ENCODE measurements at places on chromosomes 16 and 17.

DNA sequence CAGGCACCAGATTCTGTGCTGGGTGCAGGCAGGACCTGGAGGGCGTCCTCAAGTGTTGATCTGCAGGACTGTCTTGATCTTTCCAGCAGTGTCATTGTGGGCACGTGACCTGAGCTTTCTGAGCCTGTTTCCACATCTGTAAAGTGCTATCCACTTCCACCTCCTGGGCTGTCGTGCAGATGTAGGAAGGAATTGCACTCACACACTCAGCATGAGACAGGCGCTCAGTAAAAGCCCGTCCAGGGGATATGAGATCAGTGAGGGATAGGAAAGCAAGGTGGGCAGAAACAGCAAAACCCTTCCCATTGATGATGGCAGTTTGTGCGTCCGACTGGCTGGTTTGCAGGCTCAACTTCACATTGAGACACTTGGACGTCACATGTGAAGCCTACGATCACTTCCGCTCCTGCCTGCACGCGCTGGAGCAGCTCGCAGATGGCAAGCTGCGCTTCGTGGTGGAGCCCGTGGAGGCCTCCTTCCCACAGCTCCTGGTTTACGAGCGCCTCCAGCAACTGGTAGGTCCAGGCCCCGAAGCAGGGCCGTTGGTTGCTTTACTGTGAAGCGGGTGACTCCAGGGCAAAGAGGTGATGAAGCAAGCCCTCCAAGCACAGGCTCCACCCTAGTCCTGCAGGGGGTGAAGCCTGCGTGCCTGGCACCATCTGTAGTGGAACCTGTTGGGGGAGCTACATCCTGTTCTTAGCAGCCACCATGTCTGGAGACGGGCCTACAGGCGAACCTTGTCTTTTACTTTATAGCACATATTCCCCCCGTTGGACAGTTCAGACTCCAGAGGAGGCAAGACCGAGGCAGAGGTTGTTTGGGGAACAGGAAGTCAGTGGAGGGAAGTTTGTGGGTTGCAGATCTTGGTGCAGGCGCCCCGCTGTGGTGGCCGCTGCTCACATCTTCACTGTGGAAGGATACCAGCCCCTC is 23.0 kb downstream of the METTL22 start:
- DNase-seq = peak; percentile 52

- DNase-seq = no peak
Observed at GRCh38 chr16:19307587-19308241, 22.2 kb downstream of the CLEC19A start.

DNA sequence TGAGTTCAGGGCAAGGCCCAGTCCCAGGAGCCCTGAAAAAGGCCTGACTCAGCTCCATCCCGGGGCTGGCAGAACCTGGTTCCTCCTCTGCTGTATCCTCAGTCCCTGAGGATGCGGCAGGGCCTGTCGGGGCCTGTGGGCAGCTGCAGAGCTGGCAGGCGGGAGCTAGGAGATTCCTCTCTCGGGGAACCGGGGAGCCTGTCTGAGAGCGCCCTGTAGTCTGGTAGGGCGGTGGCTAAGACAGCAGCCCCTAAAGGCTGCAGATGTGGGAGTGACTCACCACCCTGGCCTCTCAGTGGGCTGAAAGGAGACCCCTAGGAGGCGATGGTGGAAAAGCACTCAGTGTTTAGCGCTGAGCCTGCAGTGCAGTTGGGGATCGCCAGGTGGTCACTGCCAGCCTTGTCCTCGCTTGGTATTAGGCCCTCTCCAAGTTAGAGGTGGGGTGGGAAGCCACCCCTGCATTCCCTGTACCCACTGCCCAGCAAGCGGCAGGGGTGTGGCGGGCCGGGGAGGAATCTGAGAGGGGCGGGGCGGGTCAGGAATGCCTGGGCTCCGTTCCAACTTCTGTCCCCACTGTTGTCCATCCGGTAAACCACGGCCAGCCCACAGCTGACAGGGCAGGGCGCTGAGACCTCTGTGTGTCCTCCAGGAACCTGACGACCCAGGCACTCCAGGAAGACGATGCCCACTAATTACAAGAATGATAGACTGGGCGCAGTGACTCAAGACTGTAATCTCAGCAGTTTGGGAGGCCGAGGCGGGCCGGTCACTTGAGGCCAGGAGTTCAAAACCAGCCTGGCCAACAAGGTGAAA is 29.5 kb upstream of the CDH1 start:
- DNase-seq = no peak

- DNase-seq = no peak
Observed at GRCh38 chr16:86984343-86984742, 332.8 kb downstream of the C16orf95 start.

DNA sequence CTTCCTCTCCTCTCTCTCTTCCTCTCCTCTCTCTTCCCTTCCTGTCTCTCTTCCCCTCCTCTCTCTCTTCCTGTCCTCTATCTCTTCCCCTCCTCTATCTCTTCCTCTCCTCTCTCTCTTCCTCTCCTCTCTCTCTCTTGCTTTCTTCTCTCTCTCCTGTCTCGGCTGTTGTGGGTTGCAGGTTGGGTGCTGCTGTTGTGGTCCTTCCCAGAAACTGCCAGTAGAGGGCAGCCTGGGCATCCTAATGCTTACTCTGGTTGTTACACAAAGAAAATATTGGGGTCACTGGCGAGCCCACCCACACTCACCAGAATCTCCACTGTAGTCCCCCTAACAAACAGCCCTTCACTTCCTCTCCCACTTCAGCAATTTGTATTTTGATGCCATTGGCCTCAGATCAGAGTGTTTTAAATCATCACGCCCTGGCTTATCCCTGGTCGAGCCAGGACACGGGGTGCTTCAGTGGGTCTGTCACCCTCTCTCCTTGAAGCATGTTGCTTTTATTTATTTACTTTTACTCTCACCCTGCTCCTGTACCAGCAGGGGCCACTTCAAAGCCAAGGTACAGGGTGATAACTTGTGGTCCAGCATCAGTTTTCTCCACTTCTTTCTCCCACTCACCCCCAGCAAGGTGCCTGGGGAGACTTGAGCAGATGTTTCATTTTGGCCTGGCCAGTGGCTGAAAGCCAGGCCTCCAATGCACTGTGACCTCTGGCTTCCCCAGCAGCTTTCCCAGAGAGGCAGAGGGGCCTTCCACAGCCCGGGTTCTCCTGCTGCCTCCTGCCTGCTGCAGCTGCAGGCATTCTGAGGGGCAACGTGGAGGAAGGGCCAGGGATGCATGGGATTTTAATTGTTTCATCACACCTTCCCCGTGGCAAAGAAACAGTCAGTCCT is 4.7 kb upstream of the MMP15 start:
- DNase-seq = peak; percentile 58

GRCh38 chr16:47719713-47720112 is 258.6 kb downstream of the PHKB start:
- DNase-seq = no peak
